ENCODE measurements at places on chromosomes 5 and 9.

DNA sequence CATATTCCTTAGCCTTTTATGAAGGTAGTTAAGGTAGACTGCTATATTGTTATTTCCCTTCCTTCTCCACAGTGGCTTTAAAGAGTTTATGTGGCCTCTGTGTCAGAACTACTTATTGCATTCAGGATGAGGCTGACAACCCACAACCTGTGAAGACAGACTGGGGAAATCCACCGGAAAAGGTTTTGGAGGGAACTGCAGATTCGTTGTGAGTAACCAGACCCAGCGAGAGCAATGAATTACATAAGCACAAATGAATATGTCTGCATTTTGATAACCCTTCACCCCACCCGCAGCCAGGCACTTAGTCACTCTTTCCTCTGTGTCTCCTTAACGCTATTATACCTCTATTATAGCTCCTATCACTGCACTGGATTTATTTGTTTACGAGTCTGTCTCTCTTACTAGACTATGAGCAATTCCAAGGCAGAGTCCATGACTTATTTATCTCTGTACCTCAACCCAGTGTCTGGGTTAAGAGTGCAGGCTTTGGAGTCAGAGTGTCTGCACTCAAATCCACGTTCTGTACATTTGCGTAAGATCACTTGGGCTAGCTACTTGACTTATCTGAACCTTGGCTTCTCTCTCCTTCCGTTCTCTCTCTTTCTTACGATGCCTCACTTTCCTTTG, 19.2 kb downstream of the KCTD16 start:
- DNase-seq = peak; percentile 99

GRCh38 chr5:131302506-131302905, 38.7 kb downstream of the CDC42SE2 start:
- DNase-seq = no peak

DNA sequence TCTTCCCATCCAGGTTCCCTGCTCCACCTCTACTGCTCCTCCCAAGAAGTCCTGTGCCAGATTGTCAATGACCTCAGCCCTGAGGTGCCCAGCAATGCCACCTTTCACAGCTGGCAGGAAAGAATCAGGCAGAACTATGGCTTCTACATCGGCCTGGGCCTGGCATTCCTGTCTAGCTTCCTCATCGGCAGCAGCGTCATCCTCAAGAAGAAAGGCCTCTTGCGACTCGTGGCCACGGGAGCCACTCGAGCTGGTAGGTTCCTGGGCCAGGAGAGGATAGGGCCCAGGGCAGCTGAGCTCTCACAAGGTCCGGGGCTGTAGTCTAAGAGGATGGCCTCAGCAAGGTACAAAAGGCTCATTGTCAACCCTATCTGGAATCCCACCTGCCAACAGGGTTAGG, 3.1 kb downstream of the NIPAL4 start:
- no peak for DNase-seq

DNA sequence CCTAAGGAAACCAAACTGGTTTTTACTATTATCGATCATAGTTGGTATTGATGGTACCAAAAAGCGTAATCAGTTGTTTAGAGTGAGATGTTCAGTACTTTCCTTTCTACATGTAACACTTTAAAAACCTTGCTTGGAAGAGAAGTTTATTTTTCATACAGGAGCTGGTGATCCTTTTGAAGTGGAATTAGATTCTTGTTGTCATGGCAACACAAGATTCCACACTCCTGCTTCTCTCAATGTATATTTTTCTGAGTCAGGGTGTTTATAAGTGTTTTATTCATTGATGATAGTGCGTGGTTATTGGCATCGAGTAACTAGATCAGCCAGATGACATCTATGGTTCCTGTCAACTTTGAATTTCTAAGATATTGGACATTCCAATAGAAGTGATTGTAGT, 181.1 kb upstream of the CHD1 start:
- DNase-seq = no peak

DNA sequence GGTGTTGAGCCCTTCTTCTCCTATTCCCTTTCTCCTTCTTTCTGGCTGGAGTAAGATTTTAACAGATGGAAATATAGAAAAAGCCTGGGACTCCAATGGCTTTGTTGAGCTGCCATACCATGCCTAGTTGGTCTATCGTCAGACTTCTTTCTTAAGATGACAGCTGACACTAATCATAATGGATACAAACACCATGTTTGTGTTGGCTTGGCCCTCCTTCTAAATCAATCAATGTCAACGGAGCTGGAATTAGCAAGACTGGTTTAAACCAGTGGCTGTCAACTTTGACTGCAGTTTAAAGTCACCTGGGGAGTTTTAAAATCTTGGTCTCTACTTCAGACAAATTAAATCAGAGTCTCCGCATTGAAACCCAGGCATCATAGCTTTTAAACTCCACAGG, 264.5 kb upstream of the PRR16 start:
- DNase-seq = no peak

DNA sequence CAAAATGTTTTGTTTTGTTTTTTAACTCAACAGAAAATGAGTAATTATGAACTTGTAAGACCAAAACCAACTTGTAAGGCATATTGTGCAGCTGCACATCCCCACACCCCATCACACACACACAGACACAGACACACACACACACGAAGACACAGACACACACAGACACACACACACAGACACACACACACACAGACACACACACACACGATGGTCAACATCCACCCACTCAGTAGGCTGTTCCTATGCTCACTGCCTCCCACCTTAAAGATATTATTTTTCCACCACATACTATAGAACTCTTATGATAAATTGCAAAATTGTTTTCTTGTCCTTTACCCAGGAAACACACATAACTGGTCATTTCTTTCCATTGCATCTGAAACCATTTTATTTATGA, 6.2 kb downstream of the SHC3 start:
- DNase-seq = no peak

DNA sequence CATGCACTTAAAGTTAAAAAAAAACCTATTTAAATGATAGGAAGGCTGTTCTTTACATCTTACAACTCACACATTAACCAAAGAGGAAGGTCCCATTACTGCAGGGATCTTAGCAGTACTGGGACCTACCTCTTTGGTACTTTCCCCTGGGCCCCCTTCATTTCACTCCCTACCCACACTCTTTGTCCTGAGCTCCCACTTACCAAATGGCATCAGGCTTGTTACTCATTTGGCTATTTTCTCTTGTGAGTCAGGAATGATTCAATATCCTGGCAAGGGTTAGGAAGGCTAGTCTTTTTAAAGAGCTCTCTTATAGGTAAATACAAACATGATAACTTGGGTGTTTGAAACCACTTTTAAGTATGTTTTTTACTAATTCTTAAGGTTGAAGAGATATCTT, 117.4 kb upstream of the ELL2 start:
- DNase-seq = peak; percentile 90

DNA sequence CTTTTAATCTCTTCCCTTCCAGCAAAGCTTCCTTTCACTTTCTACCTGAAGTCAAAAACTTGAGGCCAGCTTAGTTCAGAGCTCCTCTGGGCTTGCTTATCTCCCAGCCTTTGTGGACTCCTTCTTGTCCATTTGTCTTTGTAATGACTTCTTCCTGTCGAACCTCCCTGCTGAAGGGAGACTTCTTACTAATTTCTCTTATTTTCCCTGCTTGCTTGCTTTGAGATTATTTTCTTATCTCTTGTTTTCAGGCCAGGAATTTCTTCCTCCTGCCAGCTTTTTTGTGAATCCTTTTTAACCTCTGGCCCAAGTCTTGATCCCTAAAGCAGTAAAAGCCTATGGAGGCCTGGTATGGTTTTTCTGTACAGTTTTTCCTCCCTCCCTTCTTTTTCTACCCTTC, 46.8 kb upstream of the DHFR start:
- DNase-seq = peak; percentile 75

- peak; percentile 58 for DNase-seq
These were observed 37.8 kb downstream of the PRELID2 start for GRCh38 chr5:145797336-145797735.

DNA sequence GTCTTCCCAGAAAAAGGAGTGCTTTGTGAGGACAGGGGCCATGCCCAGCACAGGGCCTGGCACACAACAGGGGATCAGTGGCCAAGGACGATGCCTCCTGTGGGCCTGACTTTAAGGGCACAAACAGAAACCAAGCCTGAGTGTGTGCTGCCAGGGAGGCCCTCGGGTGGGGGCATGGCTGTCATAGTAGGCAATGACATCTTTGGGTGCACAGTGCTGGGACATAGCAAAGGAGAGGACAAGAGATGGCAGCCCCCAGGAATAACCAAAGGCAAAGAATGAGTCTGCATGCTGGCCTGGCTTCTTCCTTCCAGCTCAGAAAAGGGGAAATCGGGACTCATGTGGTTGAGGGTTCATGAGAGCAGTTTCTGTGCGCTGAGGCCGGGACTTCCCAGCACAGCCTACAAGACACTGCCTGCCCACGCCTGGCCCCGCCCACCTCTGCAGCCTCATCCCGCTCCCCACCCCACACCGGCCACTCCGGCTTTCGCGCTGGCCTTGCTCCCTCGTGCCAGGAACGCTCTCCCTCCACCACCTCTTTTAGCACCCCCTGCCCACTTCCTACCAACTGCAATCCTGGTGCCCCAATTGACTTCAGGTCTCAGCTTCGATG, 13.8 kb upstream of the LHX2 start:
- no peak for DNase-seq

DNA sequence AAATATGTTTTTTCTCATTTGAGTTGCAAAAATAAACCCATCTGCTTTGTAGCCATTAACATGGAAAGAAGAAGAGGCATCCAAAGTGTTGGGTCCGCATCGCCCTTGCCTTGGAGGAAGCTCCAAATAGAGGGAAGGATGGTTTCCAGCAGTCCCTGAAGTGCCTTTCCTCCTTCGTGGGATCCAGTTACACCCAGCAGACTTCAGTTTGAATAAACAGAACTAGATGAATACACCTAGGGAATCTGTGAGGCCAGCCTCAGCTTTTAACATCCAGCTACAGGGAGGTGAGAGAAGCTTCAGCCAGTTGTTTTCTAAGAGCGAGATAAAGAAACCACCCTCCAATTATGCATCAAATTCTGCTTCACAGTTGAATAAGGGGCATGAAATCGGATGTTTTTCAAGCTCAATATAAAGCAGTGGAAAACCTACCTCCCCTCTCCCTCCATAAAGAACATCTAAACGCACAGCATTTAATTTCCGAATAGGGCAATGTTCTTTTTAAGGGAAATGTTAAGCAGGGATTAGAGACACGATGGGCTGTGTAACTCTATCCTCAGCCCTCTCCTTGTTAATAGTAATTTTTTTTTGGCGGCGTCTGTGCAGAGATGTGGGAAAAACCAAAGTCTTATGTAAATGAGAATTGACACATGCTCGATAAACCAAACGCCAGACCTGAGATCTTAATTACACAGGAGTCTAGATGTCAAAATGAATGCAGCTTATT, 264.7 kb downstream of the SLIT3 start:
- DNase-seq = no peak

DNA sequence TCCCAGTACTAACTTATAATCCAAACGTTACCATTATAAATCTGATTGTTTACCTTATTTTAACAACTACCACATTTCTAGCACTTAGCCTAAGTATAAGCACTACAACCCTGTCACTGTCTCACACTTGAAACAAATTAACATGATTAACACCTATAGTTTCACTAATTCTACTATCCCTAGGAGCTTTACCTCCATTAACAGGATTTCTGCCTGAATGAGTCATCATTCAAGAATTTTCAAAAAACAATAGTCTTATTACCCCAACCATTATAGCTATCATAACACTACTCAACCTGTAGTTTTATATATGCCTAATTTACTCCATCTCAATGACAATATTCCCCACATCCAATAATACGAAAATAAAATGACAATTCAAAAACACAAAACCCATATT, 89.6 kb downstream of the INSL6 start:
- DNase-seq = no peak

DNA sequence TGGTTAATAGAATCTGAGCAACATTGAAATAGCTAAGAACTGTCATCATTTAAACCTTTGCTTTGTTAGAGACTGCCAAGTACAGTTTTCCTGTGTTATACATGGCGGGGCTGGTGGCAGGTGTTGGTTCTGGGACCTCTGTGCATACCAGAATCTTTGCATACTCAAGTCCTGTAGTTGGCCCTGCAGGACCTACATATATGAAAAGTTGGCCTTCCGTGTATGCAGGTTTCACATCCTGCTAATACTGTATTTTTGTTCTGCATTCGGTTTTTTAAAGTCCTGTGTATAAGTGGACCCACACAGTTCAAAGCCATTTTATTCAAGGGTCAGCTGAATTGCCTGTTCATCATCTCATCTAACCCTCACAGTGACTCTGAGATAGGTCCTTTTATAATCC, 36.4 kb downstream of the LARP1 start:
- no peak for DNase-seq

GRCh38 chr9:36543916-36544315, 28.8 kb upstream of the MELK start:
- no peak for DNase-seq

DNA sequence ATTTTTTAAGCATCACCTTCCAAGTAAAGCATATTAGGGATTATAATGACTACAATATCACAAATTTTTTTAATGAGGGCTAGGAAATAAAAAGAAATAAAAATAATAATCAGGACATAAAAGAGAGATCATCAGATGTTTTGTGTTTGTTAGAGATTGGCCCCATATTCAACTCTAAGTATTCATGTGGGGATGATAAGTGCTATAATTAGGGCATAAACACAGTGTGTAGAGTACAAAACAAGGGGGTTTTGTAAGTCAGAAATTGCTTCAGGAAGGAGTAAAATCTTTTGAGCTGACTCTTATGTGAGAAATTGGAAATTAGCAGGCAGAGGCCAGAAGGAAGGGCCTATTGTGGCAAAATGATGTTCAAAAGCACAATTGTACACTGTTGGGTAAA, 127.3 kb downstream of the STARD4 start:
- no peak for DNase-seq

GRCh38 chr5:139402561-139403158, 1.2 kb downstream of the SPATA24 start:
- no peak for DNase-seq

GRCh38 chr5:96962540-96962991, 26.7 kb downstream of the LNPEP start:
- DNase-seq = no peak

GRCh38 chr5:147057051-147057450, 177.8 kb upstream of the STK32A start:
- no peak for DNase-seq

GRCh38 chr5:111596705-111597104, 84.4 kb upstream of the STARD4 start:
- no peak for DNase-seq

- no peak for DNase-seq
These were observed 7.9 kb downstream of the RACK1 start for GRCh38 chr5:181235689-181236366.
